Urothelium cell line (cell line): ENCODE measurements at places on chromosomes 2 and 18.

GRCh38 chr2:96427917-96428316, 77.2 kb downstream of the NEURL3 start:
- DNase-seq: peak; percentile 90

DNA sequence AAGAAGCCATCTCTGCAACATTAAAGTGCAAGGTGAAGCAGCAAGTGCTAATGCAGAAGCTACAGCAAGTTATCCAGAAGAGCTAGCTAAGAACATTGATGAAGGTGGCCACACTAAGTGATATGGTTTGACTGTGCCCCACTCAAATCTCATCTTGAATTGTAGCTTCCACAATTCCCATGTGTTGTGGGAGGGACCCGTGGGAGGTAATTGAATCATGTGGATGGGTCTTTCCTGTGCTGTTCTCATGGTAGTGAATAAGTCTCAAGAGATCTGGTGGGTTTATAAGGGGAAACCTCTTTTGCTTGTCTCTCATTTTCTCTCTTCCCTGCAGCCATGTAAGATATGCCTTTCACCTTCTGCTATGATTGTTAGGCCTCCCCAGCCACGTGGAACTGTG, 11.4 kb downstream of the RDH14 start:
- no peak for DNase-seq

- DNase-seq: no peak
Measured at GRCh38 chr2:217289177-217289906, 429.5 kb upstream of the TNP1 start.

GRCh38 chr2:107719836-107720235, 106.9 kb upstream of the RGPD4 start:
- no peak for DNase-seq

DNA sequence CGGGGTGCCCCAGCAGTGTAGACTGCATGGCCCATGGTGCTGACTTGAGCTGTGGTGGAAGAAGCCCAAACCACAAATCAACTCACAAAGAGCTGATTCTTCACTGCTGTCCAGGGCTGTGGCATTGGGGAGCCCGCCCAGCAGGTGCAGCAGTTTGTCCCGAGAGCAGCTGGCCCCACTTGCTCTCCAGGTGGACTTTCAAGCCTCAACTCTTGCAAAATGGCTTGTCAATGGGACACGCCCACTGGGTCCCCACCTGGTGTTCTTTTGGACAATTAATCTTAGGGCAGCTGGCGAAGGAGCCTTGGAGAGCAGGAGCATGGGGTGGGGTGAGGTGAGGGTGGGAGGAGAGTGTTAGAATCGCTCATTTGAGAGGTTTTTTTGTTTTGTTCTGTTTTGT, 117.9 kb downstream of the MYCN start:
- no peak for DNase-seq
